ENCODE measurements at places on chromosomes 13 and 19. TPM values are rescaled to one million over a fixed set of nuclear protein-coding genes. Genes with fewer than 3 reads are reported as not detected.
A peak's percentile ranks its signal among the peaks of the same experiment; 100 is the strongest.

Gene KIR2DL4
- total RNA-seq: not detected

DNA sequence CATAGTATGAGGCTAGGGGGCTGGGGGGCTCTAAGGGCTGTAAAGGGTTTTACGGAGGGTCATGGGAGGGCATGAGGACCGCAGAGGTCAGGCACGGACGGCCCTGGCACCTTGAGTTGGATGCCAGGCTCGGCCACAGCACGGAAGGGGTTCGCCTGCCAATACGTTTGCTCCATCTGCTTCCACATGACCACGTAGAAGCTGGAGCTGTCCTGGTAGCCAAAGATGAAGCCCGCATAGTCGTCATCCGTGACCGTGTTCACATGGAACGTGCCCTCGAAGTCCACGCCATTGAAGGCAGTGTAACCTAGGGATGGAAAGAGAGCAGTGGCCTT is 6.4 kb downstream of the COMP start:
- DNase-seq: no peak
- H3K27ac ChIP-seq: no peak overlapping the region
- H3K27me3 ChIP-seq: no peaks in the 10 kb centered on the region
- peaks cover 15% of the 10 kb centered on the region for H3K4me1 ChIP-seq
- H3K36me3 ChIP-seq: no peaks in the 10 kb centered on the region

DNA sequence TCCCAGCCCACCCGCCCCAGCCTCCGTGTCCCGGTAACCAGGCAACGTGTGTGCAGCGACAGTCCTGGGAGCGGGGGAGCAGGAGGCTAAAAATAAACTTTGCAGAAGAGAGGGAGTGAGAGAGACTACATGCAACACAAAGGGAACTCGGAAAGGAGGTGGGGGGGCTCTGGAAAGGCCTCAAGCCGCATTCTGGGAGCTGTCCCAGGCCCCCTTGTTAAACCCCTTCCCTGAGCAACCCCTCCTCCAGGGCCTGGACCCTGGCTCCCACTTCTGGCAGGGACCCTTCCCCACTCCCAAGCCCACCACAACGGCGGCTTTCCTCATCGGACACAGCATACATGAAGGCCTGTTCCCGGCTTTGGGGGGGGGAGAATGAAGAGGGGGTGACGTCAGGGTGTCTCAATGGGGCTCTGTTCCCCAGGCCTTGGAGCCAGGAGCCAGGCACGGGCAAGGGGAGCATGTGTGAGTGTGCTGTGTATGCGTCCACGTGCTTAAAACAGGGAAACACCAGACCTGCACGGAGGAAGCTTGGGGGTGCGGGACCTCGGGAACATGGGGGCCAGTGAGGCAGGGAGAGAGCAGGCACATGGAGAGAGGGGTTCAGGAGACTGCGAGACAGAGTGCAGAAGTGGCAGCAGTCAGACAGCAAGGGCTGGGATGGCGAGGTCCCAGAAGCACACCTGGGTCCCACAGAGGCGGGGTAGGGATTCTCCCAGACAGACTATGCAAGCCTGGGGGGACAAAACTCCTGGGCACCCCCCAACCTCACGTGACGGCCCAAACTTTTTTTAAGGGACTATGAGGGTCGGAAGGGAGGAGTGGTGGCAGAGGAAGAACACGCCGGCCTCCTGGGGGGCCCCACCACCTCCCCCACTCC is 2.3 kb downstream of the ERF start:
- no peaks in the 10 kb centered on the region for H3K27me3 ChIP-seq
- H3K27ac ChIP-seq: peak overlapping the region; percentile 89
- H3K4me1 ChIP-seq: peaks cover 28% of the 10 kb centered on the region
- H3K4me3 ChIP-seq: peak overlapping the region; percentile 66
- peak; percentile 85 for DNase-seq
- H3K36me3 ChIP-seq: peaks cover 7% of the 10 kb centered on the region

DNA sequence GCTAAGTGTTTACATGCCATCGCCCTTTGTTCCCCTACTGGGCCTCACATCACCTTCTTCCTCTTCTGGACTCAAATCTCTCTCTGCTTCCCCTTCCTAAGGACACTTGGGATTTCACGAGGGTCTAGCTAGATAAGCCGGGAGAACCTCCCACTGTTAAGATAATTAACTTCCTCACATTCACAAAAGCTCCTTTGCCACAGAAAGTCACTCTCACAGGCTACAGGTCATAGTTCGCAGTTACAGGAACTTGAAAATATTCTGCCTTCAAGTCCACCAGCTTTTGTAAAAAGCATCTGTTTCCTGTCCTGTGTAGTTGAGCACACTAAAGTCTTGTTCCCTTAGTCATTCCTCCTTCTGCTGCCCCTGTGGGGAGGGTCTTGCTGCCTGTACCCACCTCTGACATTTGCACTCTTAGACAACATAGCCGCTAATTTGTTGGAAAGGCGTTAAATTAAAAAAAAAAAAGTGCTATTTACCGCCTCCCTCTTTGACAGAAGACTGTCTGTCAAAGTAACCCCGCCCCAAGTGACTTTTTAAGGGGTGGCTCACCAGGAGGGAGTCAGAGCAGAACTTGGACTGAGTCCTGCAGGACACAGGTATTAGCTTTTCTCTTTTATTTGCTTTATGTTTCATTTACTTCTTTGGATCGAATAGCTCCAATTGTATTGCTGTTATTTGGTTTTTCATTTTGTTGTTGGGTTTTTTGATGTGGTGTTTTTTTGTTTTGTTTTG is 26.8 kb upstream of the CEACAM21 start:
- H3K27me3 ChIP-seq: no peaks in the 10 kb centered on the region
- no peaks in the 10 kb centered on the region for H3K4me1 ChIP-seq
- DNase-seq: peak; percentile 35
- no peaks in the 10 kb centered on the region for H3K36me3 ChIP-seq

GRCh38 chr19:36032251-36033104 is at the start of gene CLIP3:
Gene CLIP3 (minus strand): TSS chr19:36032873. CDS start chr19:36032357, 516 bp downstream.
- no peaks in the 10 kb centered on the region for H3K27me3 ChIP-seq
- DNase-seq: peak; percentile 87
- H3K27ac ChIP-seq: no peak within 1 kb of the TSS
- H3K36me3 ChIP-seq: peaks cover 2% of the 10 kb centered on the region
- peaks cover 9% of the 10 kb centered on the region for H3K4me1 ChIP-seq

DNA sequence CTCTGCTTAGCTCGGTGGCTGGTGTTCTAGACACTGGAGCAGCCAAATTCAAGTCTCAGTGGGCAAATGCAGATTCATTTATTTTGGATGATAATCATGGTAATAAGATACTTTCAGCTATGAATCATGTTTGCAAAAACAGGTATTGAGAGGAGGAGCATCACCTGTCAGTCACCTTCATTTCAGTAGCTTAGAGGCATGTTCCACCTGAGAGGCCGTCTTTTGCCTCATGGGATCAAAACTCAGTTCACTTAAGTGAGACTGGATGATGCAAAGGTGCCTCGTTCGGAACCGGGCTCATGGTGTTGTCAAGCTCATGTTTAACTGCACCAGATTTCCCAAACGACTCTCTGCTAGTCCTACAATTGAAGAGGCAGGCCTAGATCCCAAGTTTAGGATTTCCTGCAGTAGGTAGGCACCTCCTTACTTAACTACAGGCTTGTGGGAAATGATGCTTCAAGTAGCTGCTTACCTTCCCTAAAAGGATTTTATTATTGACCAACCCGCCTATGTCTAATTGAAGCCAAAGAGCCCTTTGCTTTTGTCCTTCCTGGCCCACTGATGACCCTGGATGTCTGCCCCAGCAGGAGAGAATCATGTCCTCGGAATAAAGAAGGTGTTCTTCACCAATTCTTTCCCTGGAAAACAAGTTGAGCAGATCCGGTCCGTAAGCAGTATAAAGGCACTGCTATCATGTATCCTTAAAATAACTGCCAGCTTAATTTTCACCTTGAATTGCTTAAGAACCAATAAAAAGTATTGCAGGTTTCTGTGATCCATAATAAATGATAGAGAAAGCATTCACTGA is 60.0 kb downstream of the ZAR1L start:
- DNase-seq: no peak
- no peaks in the 10 kb centered on the region for H3K27me3 ChIP-seq

- H3K4me1 ChIP-seq: no peaks in the 10 kb centered on the region
- DNase-seq: no peak
- no peak overlapping the region for H3K4me3 ChIP-seq
- H3K27me3 ChIP-seq: peaks cover 6% of the 10 kb centered on the region
- H3K27ac ChIP-seq: no peak overlapping the region
Observed at GRCh38 chr19:53828531-53828930, 4.4 kb upstream of the NLRP12 start.

Gene AP1M2
- 40.2 TPM for total RNA-seq

- H3K4me3 ChIP-seq: no peak overlapping the region
- peaks cover 37% of the 10 kb centered on the region for H3K36me3 ChIP-seq
- peak overlapping the region; percentile 17 for H3K27ac ChIP-seq
Observed at GRCh38 chr13:110433014-110433413, 125.9 kb downstream of the COL4A2 start.

DNA sequence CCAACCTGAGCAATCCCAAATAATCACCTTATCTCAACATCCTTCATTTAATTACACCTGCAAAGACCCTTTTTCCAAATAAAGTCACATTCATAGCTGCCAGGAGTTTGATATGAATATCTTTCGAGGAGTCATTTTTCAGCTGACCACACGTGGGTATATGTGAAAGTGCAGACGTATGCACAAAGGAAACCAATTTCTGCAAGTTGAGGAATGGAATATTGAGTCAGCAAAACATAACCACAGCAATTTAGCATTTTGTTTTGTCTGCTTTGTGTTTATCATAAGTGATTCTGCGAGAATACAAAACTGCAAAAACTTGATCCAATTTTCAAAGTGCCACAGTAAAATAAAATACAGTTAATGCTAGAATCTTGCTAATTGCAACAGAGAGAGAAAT is 295.9 kb downstream of the SUCLA2 start:
- H3K27me3 ChIP-seq: peaks cover 2% of the 10 kb centered on the region
- H3K4me3 ChIP-seq: no peak overlapping the region
- no peak overlapping the region for H3K27ac ChIP-seq

GRCh38 chr19:38351865-38352395 is 16.3 kb downstream of the CATSPERG start:
- H3K27ac ChIP-seq: no peak overlapping the region
- no peaks in the 10 kb centered on the region for H3K27me3 ChIP-seq
- DNase-seq: no peak
- H3K4me1 ChIP-seq: no peaks in the 10 kb centered on the region
- H3K4me3 ChIP-seq: no peak overlapping the region

Gene NCR1
- 0.63 TPM for total RNA-seq

Gene WDR87
- total RNA-seq: not detected

Gene LHFPL6
- total RNA-seq: 115 TPM

- H3K27me3 ChIP-seq: no peaks in the 10 kb centered on the region
- peaks cover 44% of the 10 kb centered on the region for H3K4me1 ChIP-seq
- H3K4me3 ChIP-seq: no peak overlapping the region
- no peak overlapping the region for H3K27ac ChIP-seq
- peak; percentile 51 for DNase-seq
Observed at GRCh38 chr19:14167576-14168138, 31.3 kb upstream of the ASF1B start.

DNA sequence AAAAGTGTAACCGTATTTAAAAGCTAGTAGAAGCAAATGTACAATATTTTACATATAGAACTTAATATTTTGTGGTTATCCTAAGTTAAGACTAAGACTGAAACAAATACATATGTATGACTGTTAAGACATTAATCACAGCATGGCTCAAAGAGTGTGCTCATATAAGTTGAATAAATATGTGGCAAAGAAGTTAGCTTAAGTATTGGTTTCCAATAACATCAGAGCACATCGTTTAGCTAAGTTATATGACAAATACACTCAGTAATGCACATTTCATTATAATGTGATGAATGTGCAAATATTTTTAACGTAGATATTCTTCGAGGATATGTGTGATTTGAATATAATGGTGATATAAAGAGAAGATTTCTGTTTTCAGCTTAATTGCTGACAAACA is 253.8 kb downstream of the SLITRK5 start:
- no peak overlapping the region for H3K27ac ChIP-seq
- DNase-seq: no peak
- no peaks in the 10 kb centered on the region for H3K27me3 ChIP-seq
- no peaks in the 10 kb centered on the region for H3K4me1 ChIP-seq
